Smooth muscle cell of the brain vasculature (primary cell): ENCODE measurements at places on chromosomes 5 and 9.
A peak's percentile ranks its signal among the peaks of the same experiment; 100 is the strongest.

GRCh38 chr9:135505406-135506187 lies 5.1 kb downstream of the MRPS2 start:
- no peak for DNase-seq

DNA sequence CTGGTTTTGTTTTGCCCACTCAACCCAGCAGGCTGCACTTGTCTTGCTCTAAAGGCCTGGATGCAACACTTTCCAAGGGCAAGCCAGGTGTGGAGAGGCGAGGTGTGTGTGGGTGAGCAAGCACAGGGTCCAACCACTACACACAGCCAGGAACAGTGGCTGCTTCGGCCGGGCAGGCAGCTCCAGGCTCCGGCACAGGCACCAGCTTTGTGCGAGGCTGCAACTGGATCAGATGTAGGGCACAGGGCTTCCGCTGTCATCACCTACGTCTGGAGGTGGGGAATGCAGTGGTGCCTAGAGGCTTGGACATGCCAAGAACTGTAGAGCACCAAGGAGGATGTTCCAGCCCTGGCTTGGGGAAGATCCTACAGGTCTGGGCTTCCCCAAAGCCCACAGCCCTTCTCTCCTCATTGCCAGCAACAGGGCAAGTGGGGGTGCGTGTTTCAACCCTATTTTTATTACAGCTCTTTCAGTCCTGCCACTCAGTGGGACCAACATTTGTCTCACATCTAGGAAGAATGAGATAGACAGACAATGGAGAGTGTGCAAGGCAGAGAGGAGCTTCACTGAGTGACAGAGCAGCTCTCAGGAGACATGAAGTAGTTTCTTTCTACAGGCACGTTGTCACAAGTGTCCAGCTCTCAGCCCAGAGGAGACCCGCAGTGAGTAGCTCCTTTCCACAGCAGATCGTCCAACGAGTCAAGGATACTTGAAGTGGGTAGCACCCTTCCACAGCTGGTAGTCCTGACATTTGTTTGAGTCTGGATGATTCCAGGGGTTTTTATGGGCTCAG lies 622.2 kb downstream of the CDH9 start:
- DNase-seq: no peak

DNA sequence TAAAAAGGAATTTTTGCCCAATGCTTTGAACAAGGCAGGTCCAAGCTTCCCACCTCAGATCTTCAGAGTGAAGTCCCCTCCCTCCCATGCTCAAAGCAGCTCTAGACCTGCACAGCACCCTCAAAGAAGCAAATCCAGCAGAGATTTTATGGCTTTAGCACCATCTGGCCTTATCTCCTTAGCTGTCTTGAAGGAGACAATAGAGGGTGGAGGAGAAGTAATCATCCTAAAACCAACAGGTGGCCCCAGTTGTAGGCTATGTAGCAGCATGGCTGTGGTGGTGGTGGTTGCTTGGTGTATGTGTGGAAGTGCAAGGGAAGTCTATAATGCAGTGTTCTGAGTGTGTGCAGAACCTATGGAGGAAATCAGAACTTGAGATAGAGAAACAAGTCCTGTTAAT lies 140.1 kb downstream of the GRIA1 start:
- DNase-seq: no peak

- no peak for DNase-seq
Observed at GRCh38 chr5:164650427-164650826, 1145.0 kb downstream of the MAT2B start.

GRCh38 chr9:116516456-116516855 lies 170.6 kb upstream of the TRIM32 start:
- no peak for DNase-seq

DNA sequence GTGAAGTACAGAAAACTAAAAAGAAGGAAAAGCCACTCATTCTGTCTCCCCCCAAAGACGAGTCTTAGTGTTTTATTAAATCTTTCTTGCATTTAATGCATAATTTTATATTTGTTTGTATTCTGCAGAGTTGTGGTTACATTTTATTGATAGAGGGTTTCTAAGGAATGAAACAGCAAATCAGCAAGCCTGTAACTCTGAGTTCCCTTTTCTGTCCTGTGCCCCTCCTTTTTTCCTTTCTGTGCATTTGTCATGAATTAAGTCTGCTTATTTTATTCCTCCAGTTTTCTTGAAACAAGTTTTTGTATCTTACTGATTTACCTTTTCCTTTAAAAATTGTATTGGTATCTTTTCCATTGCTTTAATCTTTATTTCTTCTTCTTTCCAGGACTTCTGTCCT lies 132.8 kb downstream of the MUSK start:
- no peak for DNase-seq

GRCh38 chr5:135029477-135030122 lies 4.4 kb downstream of the PITX1 start:
- DNase-seq: no peak

DNA sequence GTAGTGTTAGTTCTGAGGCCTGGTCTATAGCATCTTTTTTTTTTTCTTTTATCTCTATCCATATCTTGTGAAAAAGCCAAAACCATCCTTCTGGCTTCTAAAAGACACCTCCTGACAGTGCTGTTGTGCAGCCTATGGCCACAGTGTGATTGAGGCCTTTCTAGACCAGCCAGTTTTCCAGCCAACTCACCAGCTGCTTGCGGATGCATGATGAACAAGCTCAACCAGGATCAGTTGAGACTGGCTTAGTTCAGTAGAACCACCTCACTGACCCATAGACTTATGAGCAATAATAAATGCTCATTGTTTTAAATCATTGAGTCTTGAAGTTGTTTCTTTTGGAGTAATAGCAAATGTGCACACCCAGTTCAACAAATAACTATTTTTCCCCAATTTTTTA lies 296.9 kb downstream of the FAM170A start:
- DNase-seq: no peak

DNA sequence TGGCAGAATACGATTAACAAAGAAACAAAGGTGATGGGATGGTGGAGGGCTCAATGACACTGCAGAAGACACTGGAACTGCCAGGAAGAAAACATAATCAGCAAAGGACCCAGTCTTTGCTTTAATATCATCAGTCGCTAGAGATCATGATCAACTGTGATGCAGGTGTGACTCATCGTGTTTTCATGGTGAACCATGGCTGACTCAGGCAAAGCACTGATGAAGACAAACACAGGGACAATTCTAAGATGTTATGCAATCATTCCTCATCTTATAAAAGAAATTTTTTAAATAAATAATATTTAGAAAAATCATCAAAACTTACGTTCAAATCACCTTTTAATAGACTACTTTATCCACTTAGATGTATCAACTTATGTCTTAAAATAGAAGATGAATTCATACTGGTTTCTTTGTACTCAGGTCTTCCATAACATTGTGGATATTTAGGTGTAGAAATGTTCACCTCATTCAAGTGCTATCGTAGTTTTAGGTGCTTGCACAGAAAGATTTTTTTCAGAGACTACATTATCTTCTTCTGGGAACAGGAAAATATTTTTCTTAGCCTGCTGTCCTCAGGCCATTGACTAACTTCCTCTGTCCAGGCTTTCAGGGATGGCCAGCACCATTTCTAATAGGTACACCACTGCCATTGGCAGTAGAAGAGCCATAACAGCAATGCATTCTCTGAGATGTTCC lies 673.4 kb upstream of the MEF2C start:
- peak; percentile 21 for DNase-seq

- DNase-seq: no peak
Observed at GRCh38 chr5:139676406-139676805, 28.3 kb downstream of the CXXC5 start.

GRCh38 chr5:89606939-89607534 lies 724.1 kb upstream of the MEF2C start:
- DNase-seq: no peak

DNA sequence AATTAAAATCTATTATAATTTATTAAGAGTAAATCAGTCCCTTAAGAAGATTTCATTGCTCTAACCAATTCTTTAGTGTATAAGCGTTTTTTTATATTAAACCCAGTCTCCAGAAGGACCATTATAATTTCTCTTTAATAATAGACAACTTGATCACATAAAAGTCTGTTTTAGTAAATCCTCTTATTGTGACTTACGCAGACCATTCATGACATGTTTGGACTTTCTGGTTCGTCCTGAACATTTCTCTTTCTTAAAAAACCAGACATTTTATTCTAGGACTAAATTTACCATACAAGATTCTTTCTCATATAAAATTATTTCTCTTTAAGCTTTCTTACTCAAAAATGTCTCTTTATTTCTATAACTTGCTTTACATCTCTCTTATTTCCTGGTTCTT lies 196.2 kb upstream of the RAI14 start:
- DNase-seq: no peak

DNA sequence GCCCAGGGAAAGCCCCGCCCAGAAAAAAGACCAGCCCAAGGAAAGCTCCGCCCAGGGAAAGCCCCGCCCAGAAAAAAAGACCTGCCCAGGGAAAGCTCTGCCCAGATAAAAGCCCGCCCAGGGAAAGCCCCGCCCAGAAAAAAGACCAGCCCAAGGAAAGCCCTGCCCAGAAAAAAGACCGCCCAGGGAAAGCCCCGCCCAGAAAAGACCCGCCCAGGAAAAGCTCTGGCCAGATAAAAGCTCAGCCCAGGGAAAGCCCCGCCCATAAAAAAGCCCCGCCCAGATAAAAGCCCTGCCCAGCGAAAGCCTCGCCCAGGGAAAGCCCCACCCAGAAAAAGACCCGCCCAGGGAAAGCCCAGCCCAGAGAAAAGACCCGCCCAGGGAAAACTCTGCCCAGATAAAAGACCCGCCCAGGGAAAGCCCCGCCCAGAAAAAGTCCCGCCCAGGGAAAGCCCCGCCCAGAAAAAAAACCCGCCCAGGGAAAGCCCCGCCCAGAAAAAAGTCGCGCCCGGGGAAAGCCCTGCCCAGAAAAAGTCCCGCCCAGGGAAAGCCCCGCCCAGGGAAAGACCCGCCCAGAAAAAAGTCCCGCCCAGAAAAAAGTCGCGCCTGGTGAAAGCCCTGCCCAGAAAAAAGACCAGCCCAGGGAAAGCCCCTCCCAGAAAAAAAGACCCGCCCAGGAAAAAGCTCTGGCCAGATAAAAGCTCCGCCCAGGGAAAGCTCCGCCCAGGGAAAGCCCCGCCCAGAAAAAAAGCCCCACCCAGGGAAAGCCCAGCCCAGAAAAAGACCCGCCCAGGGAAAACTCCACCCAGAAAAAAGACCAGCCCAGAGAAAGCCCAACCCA lies 11.9 kb downstream of the GRIN1 start:
- DNase-seq: no peak

- DNase-seq: no peak
Observed at GRCh38 chr5:95445995-95446394, 54.8 kb downstream of the FAM81B start.

DNA sequence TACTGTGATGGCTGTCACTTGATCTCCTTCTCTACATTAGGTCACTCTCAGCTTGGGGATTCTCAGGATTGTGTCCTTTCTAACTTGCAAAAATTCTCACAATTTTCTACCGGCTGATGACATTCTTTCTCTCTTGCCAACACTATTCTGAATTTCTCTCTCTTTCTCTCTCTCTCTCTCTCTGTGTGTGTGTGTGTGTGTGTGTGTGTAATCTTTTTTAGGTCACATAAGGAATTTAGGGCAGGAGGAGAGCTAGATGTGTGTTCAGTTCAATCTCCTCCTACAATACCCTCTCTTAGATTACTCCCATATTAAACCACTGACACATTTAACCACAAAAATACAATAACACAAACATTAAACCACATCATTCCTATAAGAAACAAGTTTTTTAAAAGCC lies 242.3 kb upstream of the NREP start:
- DNase-seq: no peak

GRCh38 chr5:135170500-135170899 lies 136.5 kb upstream of the PITX1 start:
- no peak for DNase-seq

DNA sequence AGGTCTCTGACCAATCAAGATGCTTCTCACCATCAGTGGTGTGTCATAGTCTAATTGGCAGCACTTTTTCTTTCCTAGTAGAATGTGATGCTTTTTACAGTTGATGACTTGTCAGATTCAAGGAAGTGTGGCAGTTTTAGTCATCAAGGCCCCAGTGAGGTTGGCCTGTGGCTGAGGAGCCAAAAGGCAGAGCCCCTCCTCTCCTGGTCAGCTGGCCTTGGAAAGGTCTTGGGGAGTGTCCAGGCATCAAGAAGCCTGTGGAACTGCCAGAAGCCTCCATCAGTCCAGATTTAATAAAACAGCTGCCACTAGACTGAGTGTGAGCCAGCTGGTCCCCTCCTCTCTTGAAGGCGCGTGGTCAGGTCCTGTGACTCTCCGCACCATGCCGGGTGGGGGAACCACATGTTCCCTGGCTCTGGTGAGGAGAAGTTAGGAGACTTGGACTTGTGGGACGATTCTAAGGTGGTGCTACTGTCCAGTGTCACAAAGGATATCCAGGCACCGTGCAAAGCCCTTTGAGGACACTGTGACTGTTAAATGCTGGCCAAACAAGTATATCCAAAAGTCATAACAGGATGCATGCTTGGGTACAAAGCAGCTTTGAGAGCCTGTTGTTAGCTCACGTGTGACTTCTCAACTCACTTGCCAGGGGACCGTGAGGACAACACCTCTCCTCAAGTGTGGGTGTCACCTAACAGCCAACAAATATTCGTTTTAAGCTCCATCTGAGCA lies 6.1 kb upstream of the ANGPTL2 start:
- DNase-seq: no peak

- DNase-seq: peak; percentile 54
Observed at GRCh38 chr9:117782931-117783788, 79.0 kb downstream of the TLR4 start.

DNA sequence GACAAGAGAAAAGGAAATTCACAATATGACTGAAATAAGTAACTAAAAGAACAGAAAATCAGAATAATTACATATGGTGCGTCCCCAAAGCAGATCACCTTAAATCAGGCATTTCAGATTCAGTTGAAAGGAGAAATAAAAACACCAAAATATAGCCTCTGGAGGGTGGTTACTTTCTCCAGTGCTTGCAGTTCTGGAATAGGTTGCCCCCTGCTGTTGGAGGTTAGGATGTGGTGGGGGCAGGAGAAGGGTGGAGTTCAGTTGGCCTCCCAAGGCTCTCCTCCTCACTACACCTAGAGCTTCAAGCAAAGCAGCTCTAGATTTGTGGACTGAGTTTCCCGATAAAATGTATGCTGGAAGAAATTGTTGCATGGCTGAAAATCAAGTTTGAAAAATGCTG lies 338.2 kb upstream of the TLE4 start:
- no peak for DNase-seq

GRCh38 chr5:173556142-173557028 lies 60.1 kb downstream of the BOD1 start:
- DNase-seq: no peak

GRCh38 chr5:11040345-11040744 lies 279.3 kb upstream of the DAP start:
- DNase-seq: no peak

GRCh38 chr5:55308254-55308836 lies 556 bp downstream of the MTREX start:
- no peak for DNase-seq

DNA sequence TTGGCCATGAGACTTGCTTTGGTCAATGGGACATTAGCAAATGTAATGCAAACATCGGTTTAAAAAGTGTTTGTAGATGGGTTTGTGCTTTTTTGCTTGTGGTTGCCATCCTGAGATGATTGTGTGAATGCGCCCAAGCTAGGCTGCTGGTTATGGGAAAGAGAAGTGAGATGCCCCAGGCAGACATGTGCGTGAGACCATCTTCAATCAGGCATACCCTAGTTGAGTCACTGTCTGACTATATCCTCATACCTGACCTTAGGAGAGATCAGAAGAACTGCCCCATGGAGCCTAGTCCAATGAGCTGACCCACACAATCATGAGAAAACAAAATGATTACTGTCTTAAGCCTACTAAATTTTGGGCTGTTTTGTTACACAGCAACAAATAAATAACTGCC lies 36.8 kb upstream of the ZNF608 start:
- no peak for DNase-seq
